ENCODE measurements at places on chromosomes 1 and 21.

DNA sequence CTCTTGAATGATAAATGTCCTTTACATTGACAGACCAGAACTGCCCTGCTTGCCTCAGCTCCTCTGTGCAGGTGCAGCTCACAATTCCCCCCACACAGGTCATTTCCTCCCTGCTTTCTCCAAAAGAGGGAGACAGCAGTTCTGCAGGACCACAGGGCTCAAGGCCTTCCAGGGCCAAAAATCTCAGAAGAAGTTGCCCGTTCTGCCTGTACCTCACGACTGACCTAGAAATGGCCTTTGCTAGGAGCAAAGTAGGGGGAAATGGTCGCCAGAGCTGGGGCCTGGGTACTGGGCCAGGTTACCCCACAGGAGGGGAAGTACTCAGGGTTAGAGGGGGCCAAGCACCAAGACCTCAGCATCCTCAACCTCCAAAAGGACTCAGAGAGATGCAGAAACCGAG, 11.1 kb downstream of the RNU1-2 start:
- DNase-seq: no peak

- DNase-seq: no peak
These were observed 12.3 kb upstream of the ZSCAN20 start for GRCh38 chr1:33460144-33460543.

DNA sequence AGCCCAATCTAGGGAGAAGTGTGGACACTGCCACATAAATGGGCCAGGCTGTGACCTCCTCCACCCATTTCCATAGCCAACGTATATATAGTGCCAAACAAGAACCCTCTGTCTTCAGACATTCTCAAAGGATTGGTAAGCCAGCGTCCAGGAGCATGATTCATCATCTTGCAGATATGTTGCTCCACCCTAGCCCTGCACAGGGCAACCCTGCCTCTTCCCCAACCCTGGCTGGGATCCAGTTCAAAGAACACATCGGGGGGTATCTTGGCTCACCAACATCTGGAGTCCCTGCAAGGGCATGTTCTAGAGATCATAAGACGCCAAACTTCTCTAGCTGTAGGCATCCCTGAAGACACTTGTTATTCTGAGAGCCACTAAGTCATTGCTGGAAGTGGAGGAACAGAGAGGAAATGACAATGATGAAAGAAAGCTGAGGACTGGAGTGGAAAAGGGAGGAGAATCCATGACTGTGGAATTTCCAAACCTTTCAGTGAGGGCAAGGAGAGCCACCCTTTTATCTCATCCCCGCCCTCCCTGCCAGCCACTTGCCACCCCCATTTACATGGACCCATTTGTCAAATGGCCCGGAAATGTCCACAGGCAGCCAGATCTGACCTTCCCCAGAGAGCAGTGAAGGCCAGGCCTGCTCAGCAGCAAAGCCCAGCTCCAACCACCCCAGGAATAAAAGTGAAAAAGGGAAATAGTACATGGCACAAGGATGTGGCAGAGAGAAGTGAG, 144.1 kb upstream of the CTTNBP2NL start:
- peak; percentile 25 for DNase-seq

- no peak for DNase-seq
These were observed 15.9 kb downstream of the WDR4 start for GRCh38 chr21:42863504-42863870.

DNA sequence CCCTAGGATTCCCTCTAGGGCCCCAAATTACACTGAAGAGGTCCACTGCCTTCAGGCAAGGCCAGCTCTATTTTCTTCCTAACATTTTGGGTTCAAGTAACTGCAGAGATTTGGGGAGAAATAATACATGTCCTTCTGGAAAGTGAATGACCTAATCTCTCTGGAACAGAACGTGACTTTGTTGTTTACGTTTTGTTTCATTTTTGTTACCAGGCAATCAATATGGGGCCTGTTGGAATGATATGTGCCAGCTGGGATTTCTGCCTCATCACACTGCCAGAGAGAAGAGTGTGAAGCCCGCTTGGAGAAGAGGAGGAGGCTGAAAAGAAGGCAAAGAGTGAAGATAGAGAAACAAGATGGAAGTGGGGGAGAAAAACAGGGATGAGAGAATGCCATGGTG, 116.7 kb downstream of the FASLG start:
- peak; percentile 39 for DNase-seq

DNA sequence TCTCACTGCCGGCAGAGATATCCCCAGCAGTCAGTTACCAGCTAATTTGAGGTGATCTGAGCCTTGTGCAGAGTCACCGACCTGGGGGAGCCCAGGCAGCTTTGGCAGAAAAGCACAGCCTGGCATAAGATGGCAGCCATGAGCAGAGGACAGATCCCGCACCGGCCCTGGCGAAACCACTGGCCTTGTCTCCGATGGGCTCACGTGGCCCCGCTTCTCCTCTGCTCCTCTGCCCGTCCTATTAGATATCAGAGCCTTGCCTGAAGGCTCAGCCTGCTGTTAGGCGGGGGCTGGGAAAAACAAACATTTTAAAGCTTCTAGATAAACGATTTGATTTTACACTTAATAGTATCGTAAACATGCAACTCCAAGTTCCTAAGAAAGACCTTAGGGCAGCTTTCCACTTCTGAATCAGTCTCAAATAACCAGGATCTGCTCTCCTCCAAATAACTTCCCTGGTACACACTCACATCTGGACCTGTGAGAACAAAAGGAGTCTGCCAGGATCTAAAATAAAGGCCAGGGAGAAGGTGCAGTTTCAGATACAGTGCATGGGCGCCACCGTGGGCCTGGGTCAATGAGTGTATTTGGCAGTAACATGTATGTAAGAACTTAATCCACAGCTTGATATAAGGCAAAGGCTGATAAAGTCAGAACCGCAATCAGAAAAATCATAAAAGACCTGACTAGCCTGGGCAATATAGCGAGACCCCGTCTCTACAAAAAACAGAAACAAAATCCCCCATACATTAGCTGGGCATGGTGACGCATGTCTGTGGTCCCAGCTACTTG, 10.0 kb downstream of the EDARADD start:
- DNase-seq: no peak

DNA sequence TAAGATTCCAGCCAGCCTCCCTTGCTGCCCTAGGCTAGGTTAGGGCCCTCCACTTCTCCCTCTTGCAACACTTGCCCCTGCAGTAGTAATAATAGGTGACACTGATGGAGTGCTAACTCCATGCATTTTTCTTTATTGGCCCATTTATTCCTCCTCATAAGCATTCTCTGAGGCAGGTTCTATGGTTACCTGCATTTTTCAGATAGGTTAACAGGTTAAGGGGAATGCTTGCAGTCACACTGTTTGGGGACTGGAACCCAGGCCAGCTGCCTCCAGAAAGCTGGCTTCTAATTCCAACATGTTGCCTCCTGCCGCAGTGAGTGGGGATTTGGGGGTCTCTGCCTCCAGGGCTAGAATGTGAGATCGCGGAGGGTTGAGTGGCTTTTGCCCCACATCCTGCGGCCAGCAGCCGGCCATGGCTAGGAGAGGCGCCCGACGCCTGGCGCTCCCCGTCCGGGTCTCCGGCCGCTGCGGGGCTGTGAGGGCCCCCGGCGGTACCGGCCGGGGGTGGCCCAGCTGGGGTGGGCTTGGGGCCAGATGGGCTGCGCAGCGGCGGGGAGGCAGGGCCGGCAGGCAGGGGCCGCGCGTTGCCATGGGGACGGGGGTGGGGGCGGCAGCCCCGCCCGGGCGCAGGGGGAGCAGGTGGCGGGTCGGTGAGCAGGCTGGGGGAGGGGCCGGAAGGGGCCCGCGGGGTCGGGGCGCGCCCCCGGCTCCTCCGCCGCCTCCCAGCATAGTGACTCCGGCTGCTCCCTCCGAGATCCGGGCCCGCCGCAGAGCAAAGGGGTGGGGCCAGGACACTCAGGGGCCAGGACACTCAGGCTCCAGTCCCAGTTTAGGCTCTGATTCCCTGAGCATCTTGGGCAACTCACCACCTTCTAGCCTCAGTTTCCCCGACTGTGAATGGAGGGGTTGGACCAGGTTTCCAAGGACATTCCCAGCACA, 68.4 kb upstream of the SSBP3 start:
- no peak for DNase-seq

DNA sequence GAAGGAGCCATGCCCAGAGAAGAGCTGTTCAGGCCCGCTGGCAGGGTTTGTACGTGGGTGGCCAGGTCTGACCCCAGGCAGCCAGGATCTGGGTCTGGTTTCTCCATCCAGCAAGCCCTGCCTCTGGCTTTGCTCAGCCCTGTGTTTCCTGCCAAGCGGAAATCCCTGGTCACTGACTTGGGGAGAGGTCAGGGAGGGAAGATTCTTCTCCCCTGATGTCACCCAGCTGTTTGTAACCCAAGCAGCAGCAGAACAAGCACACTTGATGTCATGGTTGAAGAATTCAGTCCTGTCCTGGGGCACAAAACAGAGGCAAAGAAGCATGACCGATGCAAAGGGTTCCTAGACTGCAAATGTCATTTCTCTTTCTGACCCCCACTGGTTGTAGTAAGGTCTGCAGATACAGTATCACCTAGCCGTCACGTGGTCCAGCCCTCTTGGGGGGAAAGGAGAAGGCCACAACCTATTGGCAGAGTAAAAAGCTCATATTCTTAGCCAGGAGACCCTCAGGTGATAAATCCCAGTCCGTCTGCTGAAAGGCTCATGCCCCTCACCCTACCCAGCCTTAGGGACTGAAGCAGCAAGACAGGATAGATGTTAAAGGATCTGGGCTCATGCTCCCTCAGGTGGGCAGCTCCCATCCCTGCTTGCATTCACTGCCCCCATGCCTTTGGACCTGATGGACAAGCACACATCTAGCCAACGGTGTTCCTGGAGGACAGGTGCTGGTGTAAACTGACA, 120.9 kb downstream of the SYT2 start:
- peak; percentile 99 for DNase-seq

DNA sequence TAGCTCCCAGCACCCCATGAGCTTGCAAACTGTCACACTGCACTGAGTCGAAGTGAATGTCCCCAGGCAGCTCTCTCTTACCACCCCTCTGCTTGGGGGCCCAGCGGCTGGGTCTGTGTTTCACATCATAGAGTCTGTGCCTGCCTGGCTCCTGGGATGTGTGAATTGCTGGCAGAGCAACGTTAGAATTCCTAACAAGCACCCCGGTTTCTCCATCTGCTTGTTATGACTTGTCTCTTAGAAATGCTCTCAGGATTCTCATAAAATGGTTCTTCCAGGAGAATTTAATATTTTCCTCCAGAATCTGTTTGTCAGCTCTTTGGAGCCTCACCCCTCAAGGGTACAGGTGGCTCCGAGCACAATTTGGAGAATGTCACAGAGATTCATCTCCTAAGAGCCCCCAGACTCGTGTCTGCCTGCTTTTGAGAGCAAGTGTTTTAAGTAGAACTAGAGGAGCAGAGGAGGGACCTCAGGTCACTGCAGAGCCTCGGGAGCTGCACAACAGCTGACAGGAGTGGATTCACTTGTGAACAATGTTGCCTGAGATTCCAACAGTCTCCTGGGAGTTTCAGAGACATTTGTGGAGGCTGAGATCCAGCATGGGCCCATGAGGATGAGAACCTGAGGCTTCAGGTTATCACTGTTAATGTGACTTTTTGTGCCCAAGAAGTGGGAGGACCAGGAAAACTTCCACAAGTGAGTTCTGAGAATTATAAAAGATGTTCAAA, 131.5 kb downstream of the KCNJ6 start:
- peak; percentile 29 for DNase-seq

DNA sequence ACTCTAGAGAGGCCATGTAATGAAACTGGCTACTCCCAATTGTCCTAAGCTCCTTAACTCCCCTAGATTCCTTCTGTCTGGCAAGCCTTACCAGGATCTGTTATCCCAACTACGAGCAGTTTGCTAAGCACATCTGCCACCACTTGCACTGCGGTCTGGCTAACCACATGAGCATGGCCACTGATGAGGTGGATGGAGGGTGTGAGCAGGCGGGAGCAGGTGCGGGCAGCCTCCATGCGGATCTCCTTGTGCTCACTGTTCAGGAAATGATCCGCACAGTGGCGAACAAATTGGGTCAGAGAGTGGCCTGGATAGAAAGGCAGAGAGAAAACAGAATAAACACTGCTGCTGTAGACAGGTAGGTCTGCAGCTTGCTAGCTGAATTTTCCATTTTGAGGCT, 24.0 kb downstream of the MTOR start:
- no peak for DNase-seq

DNA sequence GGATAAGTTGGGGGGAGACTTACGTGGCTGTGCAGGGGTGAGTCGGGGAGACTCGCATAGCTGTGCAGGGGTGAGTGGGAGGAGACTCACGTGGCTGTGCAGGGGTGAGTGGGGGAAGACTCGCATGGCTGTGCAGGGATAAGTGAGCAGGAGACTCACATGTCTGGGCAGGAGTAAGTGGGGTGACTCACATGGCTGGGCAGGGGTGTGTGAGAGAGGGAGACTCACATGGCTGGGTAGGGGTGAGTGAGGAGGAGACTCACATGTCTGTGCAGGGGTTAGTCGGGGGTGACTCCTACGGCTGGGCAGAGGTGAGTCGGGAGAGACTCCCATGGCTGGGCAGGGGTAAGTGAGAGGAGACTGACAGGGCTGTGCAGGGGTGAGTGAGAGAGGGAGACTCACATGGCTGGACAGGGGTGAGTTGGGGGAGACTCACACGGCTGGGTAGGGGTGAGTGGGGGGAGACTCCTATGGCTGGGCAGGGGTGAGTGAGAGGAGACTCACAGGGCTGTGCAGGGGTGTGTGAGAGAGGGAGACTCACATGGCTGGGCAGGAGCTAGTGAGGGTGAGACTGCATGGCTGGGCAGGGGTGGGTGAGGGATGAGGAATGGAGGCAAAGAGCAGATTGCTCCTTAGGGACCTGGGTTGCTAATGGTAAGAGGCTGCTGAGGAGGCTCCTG, 56.0 kb upstream of the ABCG1 start:
- no peak for DNase-seq

GRCh38 chr21:40386294-40386911, 460.6 kb downstream of the DSCAM start:
- no peak for DNase-seq

DNA sequence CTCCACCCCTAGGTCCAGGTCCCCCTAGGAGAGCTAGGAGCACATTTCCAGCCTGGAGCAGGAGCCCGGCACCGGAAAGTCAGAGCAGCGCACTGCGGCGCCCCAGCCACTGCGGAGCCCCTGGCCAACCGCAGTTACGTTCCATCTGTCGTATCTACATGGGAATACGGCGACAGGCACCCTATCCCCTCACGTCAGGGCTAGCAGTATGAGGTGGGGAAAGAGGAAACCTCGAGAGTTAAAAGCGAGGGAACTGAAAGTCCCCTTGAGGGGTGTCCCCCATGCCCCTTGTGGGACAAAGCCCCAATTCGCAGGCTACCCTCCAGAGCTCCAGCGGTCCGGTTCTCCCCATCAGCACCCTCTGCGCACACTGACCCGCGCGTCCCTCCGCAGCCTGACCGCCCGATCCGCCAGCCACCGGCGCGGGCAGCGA, 995 bp downstream of the COLGALT2 start:
- no peak for DNase-seq

DNA sequence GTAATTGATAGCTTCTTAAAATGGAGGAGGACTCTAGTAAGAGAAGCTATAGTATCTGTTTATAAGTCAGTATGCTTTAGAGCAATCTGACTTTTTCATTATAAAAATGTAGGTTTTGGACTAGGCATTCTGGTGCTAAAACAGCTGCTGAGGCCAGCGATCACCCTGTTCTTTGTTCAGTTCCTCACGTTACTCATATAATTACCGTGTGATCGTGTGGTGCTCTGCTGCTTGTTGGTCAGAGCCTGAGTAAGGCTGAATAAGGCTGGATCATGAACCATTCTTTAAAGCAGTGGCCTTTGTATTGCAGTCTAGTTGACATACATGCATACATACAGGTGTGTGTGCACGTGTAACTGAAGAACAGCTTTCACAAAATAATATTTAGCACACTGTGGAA, 25.2 kb downstream of the CDC42 start:
- DNase-seq: peak; percentile 26

Measured in choroid plexus epithelial cell (primary cell).